ENCODE measurements at places on chromosomes 16 and 17.

DNA sequence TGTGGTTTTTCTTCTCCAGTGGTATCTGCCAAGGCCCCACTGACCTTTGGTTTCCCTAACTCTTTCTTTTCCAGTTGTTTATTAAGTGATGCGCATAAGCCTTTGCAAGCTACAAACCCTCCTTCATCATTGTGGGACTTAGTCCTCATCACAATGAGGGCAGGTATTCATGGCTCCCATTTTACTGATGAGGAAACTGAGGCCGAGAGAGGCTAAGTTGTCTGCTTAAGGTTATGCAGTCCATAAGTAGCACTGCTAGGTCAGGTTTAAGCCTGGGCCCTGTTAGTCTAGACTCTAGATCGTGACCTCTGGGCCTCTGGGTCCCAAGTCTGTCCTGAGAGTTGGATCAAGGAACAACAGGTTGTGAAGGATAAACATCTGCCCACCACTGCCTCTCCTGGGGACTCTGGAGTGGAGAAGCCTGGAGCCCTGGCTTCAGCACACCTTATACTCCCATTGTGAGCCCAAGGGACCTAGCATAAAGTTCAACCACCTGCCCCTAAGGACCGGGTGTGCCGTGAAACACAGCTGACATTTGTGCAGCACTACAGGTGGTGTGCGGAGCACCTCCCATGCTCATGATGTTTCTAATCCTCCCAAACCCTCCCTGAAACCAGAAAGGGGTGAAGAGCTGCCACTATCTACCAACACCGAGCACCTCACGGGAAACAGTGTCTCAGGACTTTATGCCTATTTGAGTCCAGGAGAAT lies 5.2 kb upstream of the KCNH6 start:
- DNase-seq = no peak

- DNase-seq = no peak
These were observed 14.7 kb downstream of the ANKRD13B start for GRCh38 chr17:29607557-29608195.

GRCh38 chr17:73423806-73424205 lies 112.0 kb upstream of the CDC42EP4 start:
- DNase-seq = no peak

GRCh38 chr17:37107406-37108083 lies 158.8 kb downstream of the AATF start:
- no peak for DNase-seq

Measured in NCI-H187 (cell line).